Activated naive CD8-positive, alpha-beta T cell treated with anti-CD3 and anti-CD28 coated beads, Interleukin-2, amount 50 U/mL, for 16 hours (primary cell): ENCODE measurements at places on chromosomes 11 and 22.

DNA sequence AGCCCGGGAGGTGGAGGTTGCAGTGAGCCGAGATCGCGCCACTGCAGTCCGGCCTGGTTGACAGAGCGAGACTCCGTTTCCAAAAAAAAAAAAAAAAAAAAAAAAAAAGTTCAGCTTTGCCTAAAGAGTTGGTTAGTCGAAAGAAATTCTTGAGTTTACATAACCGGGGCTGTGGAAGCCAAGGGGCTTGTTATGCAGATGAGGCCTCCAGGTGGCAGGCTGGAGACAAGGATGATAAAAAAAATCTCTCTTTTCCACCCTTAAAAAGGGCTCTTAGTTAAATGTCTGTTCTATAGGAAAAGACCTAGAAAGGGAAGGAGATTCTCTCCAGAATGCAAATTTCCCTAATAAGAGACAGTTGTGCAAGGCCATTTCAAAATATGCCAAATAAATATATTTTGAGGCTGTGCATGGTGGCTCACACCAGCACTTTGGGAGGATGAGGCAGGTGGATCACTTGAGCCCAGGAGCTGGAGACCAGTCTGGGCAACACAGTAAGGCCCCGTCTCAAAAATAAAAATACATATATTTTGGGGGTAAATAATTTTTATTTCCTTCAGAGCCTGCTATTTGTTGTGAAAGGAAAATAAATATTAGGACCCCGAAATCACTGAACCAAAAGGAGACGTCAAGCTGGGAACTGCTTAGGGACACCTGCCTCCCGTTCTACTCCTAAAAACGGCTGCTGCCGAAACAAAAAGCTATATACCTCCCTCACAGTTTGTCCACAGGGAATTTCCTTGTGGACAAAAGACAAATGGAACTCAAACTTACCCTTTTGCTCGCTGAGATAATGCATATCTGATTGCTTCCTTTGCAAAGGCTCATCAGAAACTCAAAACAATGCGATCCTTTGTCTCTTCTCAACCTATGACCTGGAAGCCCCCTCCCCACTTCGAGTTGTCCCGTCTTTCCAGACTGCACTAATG, 2.4 kb upstream of the IFITM2 start:
- no peak for DNase-seq

GRCh38 chr22:48942698-48943566, 884.7 kb downstream of the BRD1 start:
- DNase-seq: no peak

- DNase-seq: no peak
These were observed 340.8 kb upstream of the MTNR1B start for GRCh38 chr11:92628401-92629292.

DNA sequence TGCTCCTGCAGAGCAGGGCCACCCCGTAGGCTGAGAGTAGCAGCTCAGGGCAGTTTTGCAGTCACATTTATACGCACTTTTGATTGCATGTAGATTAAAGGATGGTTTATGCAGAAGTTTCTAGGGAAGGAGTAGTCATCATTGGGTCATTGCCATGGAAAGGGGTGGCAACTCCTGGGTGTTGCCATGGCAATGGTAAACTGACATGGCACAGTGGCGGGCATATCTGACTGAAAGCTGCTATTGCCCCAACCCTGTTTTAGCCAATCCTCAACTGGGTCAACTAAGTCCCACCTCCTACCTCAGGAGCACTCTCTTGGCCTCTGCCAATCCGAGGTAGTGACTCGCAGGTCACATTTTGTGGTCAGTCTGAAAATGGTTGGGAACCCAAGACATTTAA, 2.4 kb upstream of the ARSA start:
- DNase-seq: no peak

- no peak for DNase-seq
These were observed at the start of gene NAALADL1 for GRCh38 chr11:65058419-65059054. NAALADL1 (minus strand) TSS chr11:65058553; CDS start chr11:65058521, 32 bp downstream.

DNA sequence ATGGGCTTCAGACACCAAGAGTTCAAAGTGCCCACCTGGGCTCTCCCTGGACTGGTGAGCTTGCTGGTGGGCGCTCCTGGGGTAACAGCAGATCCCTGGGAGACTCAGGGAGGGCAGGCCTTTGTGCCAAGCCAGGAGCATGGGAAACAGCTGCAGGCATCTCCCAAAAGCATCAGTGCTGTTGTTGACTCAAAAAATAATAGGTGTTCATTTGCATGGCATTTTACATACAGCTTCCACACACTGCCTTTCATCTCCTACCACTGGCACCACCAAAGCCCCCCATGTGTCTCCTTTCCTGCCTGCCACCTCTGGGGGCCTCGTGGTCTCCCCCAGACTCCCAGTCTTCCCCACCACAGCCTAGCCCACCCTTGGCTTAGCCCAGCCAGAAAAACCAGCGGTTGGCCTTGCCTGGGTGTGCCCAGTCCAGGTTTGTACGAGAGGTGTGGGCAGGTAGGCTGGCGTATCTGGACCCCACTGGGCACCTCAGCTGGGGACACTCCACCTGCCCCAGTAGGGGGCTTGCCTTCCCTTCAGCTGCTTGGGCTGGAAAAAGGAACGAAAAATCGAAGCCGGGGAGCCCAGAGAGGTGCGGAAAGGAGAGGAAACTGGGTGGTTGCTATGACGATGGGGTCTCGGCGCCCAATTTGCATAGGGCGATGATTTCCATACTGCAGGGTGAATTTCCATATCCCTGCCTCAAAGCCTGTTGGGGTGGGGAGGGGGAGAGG, 15.0 kb downstream of the POU2F3 start:
- no peak for DNase-seq

DNA sequence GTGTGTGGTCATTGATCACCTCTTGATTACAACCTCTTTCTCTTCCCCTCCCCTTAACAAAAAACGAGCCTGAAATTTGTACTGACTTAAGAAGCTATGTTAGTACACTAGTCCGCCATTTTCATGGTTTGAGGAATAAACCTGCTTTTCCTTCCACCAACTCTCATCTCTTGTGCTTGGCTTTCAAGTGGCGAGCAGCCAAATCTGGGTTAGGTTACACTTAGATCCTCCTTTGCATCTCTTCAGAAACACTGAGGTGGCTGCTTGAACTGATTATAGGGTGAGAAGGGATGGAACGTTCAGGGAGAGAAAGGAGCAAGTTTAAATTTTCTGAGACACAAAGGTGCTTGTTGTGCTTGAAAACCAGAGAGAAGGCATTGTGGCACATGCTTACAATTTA, 2171.4 kb downstream of the LRRC4C start:
- DNase-seq: no peak

DNA sequence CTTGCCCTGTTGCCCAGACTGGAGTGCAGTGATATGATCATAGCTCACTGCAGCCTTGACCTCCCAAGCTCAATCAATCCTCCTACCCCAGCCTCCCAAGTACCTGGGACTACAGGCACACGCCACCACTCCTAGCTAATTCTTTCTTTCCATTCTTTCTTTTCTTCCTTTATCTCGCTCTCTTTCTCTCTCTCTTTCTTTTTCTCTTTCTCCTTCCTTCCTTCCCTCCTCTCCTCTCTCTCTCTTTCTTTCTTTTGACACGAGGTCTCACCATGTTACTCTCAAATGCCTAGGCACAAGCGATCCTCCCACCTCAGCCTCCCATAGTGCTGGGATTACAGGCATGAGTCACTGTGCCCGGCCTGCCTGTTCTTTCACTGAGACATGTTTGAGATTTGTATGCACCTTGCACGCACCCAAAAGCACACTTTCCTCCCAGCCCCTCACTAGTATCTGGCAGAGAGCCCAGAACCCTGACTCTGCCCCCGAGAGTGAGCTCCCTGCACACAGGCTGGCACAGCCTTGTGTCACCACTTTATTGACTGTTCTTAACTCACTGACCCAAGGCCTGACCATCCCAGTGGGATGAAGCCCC, 56.8 kb downstream of the CD6 start:
- DNase-seq: peak; percentile 61

DNA sequence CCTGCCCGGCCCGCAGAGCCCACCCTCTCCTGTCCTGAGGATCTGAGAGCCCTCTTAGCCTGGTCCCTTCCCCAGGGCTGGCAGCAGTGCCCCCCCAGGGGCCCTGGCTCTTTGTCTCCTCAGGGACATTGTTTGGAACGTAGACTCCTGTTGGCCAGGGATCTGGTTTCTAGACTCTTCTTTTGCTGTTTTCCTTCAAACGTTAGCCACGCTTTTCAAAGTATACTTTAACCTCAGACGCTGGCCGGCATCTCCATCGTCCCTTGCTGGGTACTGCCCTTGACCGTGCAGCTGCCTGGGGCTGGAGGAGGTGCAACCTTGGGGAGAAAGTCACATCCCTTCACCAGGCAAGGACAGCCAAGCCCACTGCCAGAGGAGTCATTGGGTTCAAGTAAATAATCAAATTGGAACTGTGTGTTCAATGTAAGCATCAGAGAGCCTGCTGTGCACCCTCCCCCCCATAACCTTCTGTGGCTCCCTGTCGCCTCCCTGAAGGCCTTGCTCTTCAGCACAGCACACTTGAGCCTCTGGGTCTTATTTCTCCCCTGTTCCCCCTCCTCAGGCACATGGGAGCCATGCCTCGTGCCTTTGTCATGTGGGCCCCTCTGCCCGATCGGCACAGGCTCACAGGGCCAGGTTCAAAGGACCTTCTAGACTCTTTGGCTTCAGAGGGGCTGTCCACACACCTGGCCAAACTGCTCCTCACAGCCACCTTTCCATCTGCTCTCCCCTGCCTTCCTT, 21.8 kb upstream of the WNT7B start:
- no peak for DNase-seq
